LHCN-M2 (cell line): ENCODE measurements at places on chromosomes 5 and 9. TPM values are rescaled to one million over a fixed set of nuclear protein-coding genes. Genes with fewer than 3 reads are reported as not detected.

- DNase-seq, result no peak
Measured at GRCh38 chr9:125284855-125285254, 23.2 kb downstream of the GAPVD1 start.

- no peak for DNase-seq
Measured at GRCh38 chr5:97167435-97167834, 15.6 kb downstream of the RIOK2 start.

DNA sequence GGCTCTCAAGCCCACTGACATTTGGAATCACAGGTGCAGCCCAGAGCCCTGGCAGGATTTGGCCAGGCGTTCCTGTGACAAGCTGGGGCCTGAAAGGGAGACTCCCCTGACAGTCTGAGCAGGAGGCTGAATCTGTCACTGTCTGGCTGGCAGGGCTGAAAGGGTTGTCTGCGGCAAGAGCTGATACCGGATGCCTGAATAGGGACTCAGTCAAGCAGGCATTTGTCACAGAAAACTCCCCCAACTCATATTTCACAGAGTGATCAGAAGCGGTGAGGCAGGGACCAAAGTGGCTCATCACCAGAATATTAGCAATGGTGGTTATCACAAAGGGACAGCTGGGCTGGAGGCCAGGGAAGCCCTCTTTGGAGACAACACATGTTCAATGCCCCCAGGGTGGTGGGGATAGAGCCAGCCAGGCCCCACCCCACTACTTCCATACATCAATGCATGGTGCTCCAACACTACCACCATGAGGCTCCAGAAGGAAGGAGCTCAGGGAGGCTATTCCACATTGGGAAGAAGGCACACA, 295.5 kb downstream of the DTWD2 start:
- DNase-seq, result no peak

CYSRT1 gene
- 4.1 and 4.4 TPM in 2 replicates for total RNA-seq

CDC23 gene
- 27.0 and 27.4 TPM in 2 replicates for total RNA-seq

SLC6A19 gene
- total RNA-seq, result not detected in 2 replicates

GRCh38 chr5:135735831-135736230, 98.6 kb upstream of the SLC25A48 start:
- DNase-seq, result no peak

SMIM27 gene
- 4.4 and 5.1 TPM in 2 replicates for total RNA-seq

DNA sequence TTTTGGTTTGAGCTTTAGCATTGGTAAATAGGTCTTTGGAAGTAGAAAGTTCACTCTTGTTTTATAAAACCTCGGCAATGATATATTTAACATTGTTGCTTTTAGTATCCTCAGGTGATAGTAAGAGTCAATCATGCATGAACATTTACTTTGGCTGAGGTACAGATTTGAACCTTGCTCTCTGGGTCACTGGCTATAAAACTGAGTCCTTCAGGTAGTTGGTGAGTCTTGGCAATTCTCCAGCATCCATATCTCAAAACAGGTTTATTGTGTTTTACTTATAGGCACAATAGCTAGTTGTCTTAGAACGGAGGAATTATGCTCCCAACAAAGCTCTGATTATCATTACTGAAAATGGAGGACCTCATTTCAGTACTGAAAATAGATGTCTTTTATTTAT, 75.1 kb downstream of the MAT2B start:
- no peak for DNase-seq

GRCh38 chr5:31153521-31153920, 40.0 kb upstream of the CDH6 start:
- no peak for DNase-seq

- DNase-seq, result peak; percentile 70
Measured at GRCh38 chr9:107283623-107284616, 841 bp downstream of the RAD23B start.

SPINK6 gene
- total RNA-seq, result not detected in 2 replicates

FOXE1 gene
- total RNA-seq, result not detected in 2 replicates

DNA sequence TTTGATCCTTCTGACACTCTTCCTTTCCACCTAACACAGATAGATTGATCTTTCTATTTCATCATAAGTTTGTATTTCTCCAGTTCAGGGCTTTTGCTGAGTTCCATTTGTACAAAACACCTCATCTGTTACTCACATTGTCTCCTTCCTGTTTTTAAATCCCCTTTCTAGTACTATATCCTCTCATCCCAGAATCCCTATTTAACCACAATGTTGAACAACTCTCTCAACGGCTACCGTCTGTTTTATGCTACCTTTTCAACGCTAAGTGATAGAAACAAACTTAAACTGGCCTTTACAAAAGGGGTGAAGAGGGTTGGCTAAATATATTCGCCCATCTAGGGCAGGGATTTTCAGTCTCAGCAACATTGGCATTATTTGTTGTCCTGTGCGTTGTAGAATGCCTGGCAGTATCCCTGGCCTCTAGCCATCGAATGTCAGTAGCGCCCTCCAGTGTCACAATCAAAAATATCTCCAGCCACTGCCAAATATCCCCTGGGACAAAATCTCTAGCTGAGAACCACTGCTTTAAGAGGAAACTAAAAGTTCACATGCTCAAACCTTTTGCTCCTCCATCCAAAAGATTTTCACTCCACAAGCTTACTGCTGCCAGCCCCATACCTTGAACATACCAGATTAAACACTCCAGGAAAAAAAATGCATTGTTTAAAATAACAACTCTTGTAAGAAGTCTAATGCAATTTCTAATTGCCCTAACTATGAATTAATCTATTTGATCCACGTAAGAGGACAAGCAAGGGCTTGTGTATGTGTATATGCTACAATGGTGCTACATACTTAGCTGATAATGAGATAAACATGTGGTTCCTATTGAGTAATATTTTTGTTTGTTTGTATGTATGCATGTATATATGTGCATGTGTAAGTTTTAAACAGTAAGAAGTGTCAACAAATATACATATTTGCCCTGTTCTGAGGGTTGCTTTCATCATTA, 344.0 kb downstream of the PTPRD start:
- DNase-seq, result no peak

GRCh38 chr5:14122089-14122488, 21.1 kb upstream of the TRIO start:
- peak; percentile 32 for DNase-seq

GRCh38 chr5:2203774-2204173, 321.0 kb upstream of the IRX4 start:
- no peak for DNase-seq

ZNF79 gene
- total RNA-seq, result 8.4 and 9.6 TPM in 2 replicates

PRR7 gene
- total RNA-seq, result 48.0 and 55.4 TPM in 2 replicates

- DNase-seq, result no peak
Measured at GRCh38 chr5:32165-32564, 59.8 kb upstream of the PLEKHG4B start.

- peak; percentile 32 for DNase-seq
Measured at GRCh38 chr5:120122703-120123102, 341.4 kb upstream of the PRR16 start.

CCNJL gene
- total RNA-seq, result 2.0 and 2.7 TPM in 2 replicates

GLIPR2 gene
- total RNA-seq, result 29.6 and 38.3 TPM in 2 replicates

DNA sequence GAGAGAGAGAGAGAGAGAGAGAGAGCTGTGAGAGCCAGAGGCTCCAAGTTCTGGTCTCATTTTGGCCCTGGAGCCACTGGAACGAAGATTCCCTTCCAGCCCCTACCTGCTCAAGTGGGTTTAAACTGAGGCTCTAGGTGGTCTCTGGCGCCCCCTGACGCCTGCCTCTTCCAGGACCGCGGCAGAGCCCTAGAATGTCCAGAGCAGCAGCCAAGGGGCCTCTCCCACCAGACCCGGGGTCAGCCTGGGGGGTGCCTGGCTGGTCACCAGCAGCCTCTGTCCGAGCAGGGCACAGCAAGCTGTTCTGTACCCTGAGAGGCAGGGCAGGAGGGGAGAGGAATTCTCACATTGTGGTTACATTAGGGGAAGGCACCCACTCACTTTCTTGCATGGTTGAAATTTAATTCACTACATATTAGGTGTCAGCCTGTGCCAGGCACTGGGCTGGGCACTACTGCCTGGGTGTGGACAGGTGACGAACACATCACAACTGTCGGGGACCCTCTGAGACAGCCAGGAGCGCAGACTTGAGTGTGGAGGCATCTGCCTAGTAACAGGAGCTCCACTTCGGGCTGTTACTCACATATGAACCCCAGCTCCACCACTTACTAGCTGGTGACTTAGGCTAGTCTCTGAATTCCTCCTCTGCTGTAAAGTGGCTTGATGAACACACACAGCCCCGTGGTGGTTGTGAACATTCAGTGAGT, 44.5 kb downstream of the AMBP start:
- DNase-seq, result no peak

- peak; percentile 59 for DNase-seq
Measured at GRCh38 chr5:103526164-103526915, 36.2 kb downstream of the NUDT12 start.

GRCh38 chr5:90301248-90301647, 108.3 kb downstream of the CETN3 start:
- DNase-seq, result no peak

GRCh38 chr9:95204710-95205109, 112.8 kb downstream of the FANCC start:
- DNase-seq, result no peak

DNA sequence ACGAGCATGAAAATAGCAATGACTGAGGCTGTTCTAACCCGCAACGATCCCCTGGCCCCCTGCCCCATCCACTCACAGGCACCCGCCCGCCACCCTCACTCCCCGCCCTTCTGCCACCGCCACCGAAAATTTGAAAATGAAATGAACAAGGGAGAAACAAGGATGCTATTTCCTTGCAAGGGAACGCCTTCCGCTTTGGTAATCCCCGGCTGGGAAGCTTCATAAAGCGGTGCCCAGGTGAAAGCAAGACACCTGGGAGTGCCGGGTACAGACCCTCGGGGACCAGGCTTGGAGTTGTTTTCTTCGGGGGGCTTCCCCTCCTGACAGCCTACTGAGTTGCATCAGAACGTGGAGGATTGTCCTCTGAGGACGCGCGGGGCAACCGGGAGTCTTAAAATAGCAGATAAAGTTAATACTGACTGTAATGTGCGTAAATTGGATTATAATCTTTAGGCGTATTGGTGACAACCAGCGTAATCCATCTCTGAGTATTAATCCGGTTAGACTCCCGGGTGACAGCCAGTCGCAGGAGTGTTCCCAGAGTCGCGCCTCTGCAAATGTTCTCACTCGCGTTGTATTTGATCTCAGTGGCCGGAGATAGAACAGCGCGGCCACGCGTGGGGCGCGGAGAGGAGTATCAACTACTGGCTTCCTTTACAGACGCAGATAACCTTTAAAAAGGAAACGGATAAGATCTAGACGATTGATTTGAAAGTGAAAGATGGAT, 885 bp upstream of the MLLT3 start:
- no peak for DNase-seq

- DNase-seq, result no peak
Measured at GRCh38 chr5:10448754-10449360, 7.2 kb downstream of the ROPN1L start.

- DNase-seq, result no peak
Measured at GRCh38 chr5:35854248-35854647, 2.4 kb upstream of the IL7R start.

DNA sequence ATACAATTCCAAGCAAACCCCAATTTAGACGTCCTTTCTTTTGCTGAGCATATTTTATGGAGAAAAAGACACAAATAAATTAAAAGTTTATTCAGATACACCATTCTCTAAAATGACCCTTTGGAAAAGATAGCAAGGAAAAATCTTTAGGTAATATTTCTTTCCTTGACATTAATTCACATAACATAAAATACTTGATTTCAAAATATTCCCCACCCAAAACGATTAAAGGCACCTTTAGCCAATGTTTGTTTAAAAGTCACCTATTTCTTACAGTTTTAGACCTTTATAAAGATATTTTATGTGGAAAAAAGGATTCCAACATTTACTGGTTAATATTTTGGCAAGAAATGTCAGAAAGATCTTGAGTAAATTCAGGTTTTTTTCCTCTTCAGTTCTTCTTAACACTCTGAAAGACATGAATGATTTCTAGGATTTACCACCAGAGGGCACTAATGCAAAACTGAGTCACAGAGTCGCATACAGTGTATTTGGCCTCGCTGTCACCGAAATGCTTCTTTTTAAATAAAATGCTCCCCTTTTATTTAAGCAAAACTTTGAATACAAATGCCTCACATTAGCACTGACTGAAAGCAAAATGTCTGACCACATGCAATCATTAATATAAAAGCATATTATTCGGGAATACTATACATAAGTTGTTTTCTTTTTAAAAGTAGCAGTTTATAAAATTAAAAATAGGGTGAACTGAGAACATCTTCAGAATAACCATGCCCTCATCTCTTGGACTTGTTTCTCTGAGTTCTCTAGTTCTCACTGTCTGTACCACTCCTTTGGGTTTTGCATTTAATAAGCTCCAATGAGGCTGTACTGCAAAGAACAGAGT, 122.5 kb downstream of the SLC1A3 start:
- DNase-seq, result peak; percentile 71

DNA sequence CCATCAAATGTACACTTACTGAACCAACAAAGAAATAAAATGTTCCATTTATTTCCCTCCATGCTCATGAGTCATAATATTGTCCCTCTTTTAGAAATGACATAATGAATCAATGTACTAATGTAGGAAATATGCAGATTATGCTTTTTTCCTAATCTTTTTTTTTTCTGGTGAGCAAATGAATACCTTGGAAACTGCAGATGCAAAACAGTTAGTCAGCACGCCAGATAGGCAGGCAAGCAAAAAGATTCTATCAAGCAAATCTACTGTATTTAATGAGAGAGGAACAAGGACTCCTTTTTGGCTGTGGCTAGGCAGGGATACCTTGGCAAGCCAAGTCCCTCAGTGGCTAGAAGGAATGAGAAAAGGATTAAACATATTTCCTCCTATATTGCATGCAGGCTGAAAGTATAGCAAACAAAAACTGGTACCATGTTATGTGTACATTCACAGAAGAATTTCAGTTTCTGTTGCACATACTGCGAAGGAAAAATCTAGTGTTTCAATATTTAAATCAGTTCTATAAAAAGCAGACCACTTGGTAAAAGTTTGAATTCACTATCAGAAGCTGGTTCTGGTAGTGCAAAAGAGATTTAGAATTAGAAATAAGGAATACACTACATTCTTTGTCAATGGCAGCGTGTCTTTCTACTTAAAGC, 605.4 kb downstream of the TLE1 start:
- peak; percentile 83 for DNase-seq

- DNase-seq, result no peak
Measured at GRCh38 chr9:86594724-86595123, 240.5 kb upstream of the TUT7 start.

ENTPD8 gene
- total RNA-seq, result not detected in 2 replicates

DNA sequence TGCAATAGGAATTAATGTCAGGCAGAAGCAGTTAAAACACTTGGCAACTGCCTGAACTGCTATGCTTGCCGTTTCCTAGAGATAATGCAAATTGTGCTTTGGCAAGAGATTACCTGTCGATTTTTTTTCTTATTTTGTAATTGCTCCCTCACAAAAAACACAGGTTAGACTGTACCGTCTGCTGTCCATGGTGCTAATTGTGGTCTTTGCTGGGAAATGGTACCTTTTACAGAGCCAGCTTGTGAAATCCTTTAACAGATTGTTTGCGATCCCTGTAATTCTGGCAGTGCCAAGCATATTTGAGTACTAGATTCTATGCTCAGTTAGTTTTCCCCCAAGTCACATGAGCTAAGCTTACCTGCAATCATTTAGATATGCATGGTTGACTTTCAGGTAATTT, 2125.8 kb upstream of the WWC1 start:
- no peak for DNase-seq

CSNK1A1 gene
- total RNA-seq, result 249 and 268 TPM in 2 replicates

- no peak for DNase-seq
Measured at GRCh38 chr5:3331819-3332218, 263.8 kb upstream of the IRX1 start.
